ENCODE measurements at places on chromosomes 3 and 15. TPM values are rescaled to one million over a fixed set of nuclear protein-coding genes. Genes with fewer than 3 reads are reported as not detected.

Gene GOLGA8N
- 1.6 TPM for total RNA-seq

Gene FGD5
- 54.0 TPM for total RNA-seq

Gene MRPS22
- 110 TPM for total RNA-seq

Gene CCDC54
- total RNA-seq, result not detected

Gene KBTBD12
- not detected for total RNA-seq

Gene CHRNA7
- total RNA-seq, result 2.0 TPM

Gene ZMYND10
- 0.32 TPM for total RNA-seq

Gene SIDT1
- total RNA-seq, result 0.32 TPM

Gene KNSTRN
- total RNA-seq, result 55.2 TPM

Gene CLDN1
- not detected for total RNA-seq

Gene EPHA3
- total RNA-seq, result not detected
